ENCODE measurements at places on chromosomes 4 and X. TPM values are rescaled to one million over a fixed set of nuclear protein-coding genes. Genes with fewer than 3 reads are reported as not detected.

DNA sequence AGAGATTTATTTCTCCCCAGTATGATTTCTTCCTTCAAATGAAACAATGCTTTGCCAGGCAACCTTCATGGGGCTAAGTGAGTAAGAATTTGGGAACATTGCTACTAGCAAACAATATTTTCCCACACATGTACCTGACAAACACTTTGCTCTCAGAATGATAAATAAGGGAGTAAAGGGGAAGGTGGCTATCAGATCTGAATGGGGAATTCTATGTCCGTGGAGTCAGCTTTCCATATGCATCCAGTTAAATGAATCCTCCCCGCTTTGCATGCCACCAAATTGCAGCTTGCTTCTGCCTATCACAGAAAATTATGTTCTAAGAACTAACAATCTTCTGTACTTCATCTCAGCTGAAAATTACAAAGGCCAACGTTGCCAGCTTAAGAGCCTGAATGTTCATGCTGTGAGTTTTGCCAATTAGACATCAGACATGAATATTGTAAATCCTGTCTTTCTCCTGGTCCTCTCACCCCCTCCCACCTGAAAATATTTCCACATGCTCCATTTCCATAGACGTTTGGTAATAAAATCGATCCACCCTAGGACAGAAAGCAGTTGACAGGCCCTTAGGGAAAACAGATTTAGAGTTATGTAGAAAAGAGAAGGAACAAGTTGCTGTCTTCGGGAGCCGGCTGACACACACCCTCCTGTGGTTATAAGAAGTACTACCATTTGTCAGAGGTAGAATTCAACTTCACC lies 6.3 kb downstream of the MEPE start:
- H3K27me3 ChIP-seq: no peaks in the 10 kb centered on the region
- no peaks in the 10 kb centered on the region for H3K36me3 ChIP-seq
- no peak for DNase-seq
- no peak overlapping the region for H3K4me3 ChIP-seq
- no peak overlapping the region for H3K27ac ChIP-seq
- H3K4me1 ChIP-seq: peaks cover 29% of the 10 kb centered on the region

SPACA5 gene
- not detected for total RNA-seq

GRCh38 chr4:58453956-58454355 lies 1343.8 kb upstream of the IGFBP7 start:
- no peaks in the 10 kb centered on the region for H3K4me1 ChIP-seq
- no peaks in the 10 kb centered on the region for H3K27me3 ChIP-seq
- no peak overlapping the region for H3K4me3 ChIP-seq
- H3K27ac ChIP-seq: no peak overlapping the region
- no peak for DNase-seq

DNA sequence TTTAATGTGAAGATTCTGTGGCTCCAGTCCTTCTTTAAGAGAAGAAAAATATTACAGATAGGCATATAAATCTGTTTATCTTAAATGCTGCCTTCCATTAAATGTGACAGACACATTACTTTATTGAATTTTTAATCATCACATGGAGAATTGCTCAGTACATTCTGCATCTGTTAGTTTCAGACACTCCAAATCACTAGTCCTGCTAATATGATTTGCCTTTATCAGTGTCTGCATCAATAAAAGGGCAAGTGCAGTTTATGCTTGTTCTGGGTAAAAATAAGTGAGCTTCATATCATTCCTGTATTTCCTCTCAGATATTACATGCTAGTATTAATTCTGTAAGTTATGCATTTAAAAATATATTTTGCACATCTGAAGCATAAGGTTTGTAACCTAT lies 666.4 kb downstream of the TECRL start:
- H3K27ac ChIP-seq: no peak overlapping the region
- H3K27me3 ChIP-seq: no peaks in the 10 kb centered on the region
- DNase-seq: no peak
- H3K36me3 ChIP-seq: no peaks in the 10 kb centered on the region
- H3K4me3 ChIP-seq: no peak overlapping the region

GRCh38 chr4:155071962-155072361 lies 136.5 kb upstream of the NPY2R start:
- no peaks in the 10 kb centered on the region for H3K27me3 ChIP-seq
- no peaks in the 10 kb centered on the region for H3K36me3 ChIP-seq
- H3K27ac ChIP-seq: no peak overlapping the region
- no peak overlapping the region for H3K4me3 ChIP-seq

DNA sequence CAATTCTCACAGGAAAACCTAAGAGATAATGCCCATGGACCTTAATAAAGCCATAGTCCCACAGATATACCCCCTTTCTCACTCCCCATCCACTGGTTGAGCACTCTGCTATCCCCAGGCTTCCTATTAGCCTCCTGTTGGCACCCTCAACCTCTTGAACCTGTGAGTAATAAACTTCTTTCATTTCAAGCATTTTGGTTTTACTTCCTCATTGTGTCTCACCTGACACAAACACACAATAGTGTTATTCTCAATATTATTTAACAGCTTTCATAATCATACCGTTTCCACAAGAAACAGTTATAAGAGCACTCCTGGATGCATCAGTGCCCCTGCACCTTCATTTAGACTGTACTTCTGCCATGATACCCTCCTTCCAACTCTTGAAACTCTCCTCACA lies 56.8 kb downstream of the TRPC5 start:
- no peaks in the 10 kb centered on the region for H3K4me1 ChIP-seq
- no peaks in the 10 kb centered on the region for H3K36me3 ChIP-seq
- H3K27ac ChIP-seq: no peak overlapping the region

GRCh38 chrX:149453030-149453429 lies 52.1 kb downstream of the IDS start:
- no peak overlapping the region for H3K4me3 ChIP-seq
- no peak overlapping the region for H3K27ac ChIP-seq
- DNase-seq: no peak
- no peaks in the 10 kb centered on the region for H3K4me1 ChIP-seq
- no peaks in the 10 kb centered on the region for H3K27me3 ChIP-seq
- H3K36me3 ChIP-seq: no peaks in the 10 kb centered on the region

DNA sequence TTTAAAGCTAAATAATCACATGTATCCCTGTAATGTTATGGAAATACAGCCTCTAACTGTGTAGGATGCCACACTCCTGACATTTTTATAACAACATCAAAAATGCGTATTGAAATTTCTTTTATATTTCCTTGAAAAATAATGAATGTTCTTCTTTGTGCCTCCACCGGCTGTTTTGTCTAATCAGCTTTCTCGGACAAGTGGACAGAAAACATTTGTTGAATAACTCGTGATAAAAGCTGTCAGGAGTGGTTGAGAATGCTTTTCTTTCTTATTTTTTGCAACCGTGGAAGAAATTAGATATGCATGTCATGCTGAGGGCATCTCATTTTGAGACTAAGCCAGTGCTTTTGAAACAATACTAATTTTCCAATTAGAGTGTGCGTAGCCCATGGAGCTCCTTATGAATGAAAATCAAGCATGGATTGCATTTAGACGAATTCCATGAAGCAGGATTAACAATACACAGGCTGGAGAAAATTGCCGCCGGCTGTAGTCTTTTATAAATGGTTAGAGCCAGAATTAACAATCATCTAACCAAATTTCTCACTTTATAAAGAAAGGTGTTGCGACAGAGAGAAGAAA lies 614.5 kb upstream of the LCORL start:
- no peak overlapping the region for H3K4me3 ChIP-seq
- H3K27ac ChIP-seq: no peak overlapping the region
- H3K27me3 ChIP-seq: no peaks in the 10 kb centered on the region
- H3K36me3 ChIP-seq: no peaks in the 10 kb centered on the region
- no peaks in the 10 kb centered on the region for H3K4me1 ChIP-seq

PPARGC1A gene
- total RNA-seq: 2.5 TPM

GRCh38 chr4:100177855-100178254 lies 12.4 kb downstream of the DDIT4L start:
- H3K4me1 ChIP-seq: no peaks in the 10 kb centered on the region
- DNase-seq: no peak
- no peaks in the 10 kb centered on the region for H3K27me3 ChIP-seq
- no peaks in the 10 kb centered on the region for H3K36me3 ChIP-seq

DNA sequence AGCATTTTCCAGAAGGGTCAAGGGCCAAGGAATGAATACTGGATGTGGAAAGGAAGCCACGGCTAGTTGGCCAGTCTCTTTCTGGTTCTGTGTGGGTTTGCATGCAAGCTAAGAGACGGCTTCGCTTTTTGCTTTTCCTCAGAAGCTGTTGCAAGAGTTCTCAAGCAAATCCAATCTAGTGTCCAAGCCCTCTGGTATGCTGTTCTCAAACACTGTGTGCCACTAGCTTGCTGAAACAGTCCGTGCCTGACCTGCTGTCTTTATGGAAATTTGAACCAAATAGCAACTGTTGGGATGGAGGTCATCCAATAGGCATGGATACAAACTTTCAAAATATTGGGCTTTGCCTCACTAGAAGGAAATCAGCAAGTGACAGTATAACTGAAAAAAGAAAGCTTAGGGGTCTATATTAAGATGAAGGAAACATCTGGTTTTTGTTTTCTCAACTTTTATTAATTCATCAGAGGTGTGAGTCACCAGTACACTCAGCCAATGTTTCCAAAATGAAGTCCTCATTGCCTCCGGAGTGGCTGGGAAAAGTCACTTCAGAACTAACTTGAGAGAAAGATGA lies 70.5 kb downstream of the SLC9A6 start:
- peaks cover 11% of the 10 kb centered on the region for H3K4me1 ChIP-seq
- no peak overlapping the region for H3K4me3 ChIP-seq
- H3K36me3 ChIP-seq: no peaks in the 10 kb centered on the region

- peak; percentile 44 for DNase-seq
- H3K36me3 ChIP-seq: no peaks in the 10 kb centered on the region
- H3K4me1 ChIP-seq: no peaks in the 10 kb centered on the region
- peak overlapping the region; percentile 64 for H3K4me3 ChIP-seq
Measured at GRCh38 chr4:186204103-186204559, 12.8 kb downstream of the CYP4V2 start.

DNA sequence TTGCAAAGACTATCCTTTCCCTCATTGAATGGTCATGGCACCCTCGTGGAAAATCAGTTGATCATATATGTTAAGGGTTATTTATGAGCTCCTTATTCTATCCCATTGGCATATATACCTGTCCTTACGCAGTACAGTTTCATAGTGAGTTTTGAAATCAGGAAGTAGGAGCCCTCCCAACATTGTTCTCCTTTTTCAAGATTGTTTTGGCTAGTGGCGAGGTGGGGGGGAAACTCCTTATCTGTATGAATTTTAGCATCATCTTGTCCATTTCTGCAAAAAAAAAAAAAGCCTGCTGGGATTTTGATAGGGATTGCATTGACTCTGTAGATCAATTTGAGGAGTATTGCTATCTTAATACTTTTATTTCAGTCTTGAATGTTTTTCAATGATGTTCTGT lies 2.5 kb upstream of the USP9X start:
- peaks cover 6% of the 10 kb centered on the region for H3K4me1 ChIP-seq
- H3K36me3 ChIP-seq: no peaks in the 10 kb centered on the region

- H3K27ac ChIP-seq: no peak overlapping the region
- no peaks in the 10 kb centered on the region for H3K4me1 ChIP-seq
- DNase-seq: no peak
- no peak overlapping the region for H3K4me3 ChIP-seq
Measured at GRCh38 chr4:110676241-110676640, 53.4 kb upstream of the PITX2 start.

DNA sequence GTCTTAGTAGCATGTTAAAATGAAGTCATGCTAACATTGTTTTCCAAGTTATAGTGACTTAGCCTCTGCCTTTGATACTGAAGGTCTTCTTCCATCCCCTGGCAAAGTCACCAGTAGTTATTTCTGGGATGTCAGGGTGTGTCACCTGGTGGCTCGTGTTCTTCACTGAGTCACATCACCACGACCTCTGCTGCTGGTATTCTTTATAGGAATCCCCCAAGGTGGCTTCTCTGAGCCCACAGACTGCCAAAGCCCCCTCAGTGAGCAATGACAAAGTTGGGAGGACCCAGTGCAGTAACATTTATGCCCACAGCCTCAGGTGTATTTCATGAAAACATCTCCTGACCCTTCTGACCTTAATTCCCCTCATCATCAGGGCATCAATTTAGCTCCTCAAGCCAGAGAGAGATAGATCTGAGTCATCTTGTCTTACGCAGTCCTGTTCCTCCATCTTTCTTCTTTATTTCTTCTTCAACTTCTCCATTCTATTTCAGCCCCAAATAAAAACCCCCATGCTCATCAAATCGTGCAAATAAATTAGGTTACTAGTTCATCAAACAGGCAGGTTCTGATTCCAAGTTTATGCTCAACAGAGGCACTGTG lies 29.3 kb upstream of the GPRIN3 start:
- no peaks in the 10 kb centered on the region for H3K27me3 ChIP-seq
- no peak overlapping the region for H3K27ac ChIP-seq
- no peaks in the 10 kb centered on the region for H3K36me3 ChIP-seq
- H3K4me3 ChIP-seq: no peak overlapping the region

GRCh38 chr4:128907981-128908380 lies 98.5 kb downstream of the JADE1 start:
- H3K4me1 ChIP-seq: no peaks in the 10 kb centered on the region
- no peak overlapping the region for H3K27ac ChIP-seq
- H3K4me3 ChIP-seq: no peak overlapping the region
- H3K36me3 ChIP-seq: no peaks in the 10 kb centered on the region
- no peaks in the 10 kb centered on the region for H3K27me3 ChIP-seq
- DNase-seq: no peak

PDCL2 gene
- total RNA-seq: not detected

DNA sequence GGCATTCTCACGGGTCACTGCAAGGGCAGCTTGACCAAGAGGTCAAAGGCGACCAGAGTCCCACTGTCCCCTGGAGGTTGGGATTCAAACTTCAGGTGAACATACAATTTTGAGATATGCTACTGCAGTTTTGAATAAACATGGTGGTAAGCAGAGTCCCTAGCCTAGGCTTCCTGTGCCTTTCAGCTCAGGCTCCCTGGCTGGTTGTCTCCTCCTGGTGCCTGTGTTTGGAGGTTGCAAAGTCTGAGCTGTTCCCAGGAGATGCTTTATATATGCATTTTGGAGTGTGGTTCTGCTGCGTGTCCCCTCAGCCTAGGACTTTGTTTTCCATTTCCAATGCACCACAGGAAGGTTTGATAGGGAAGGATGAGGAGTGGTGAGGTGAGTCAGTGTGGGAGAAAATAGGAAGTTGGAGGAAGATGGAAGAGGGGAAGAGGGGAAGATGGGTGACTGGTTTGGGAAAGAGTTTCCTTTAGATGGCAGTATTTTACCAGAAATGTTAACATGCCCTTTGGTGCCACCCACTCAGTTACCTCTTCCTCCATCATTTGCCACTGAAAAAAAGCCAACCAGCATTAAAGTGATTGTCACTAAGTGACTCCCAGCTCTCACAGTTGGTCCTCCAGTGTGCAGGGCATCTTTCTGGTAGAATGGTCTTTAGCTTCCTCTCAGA lies 211.7 kb upstream of the AGTR2 start:
- no peak overlapping the region for H3K4me3 ChIP-seq
- H3K27ac ChIP-seq: no peak overlapping the region
- DNase-seq: no peak
- H3K27me3 ChIP-seq: peaks cover 8% of the 10 kb centered on the region

GRCh38 chr4:102734591-102735385 lies 26.0 kb downstream of the MANBA start:
- no peak for DNase-seq
- H3K36me3 ChIP-seq: no peaks in the 10 kb centered on the region
- H3K4me1 ChIP-seq: peaks cover 9% of the 10 kb centered on the region

Data from osteoblast (primary cell).